ENCODE measurements at places on chromosomes 2 and 18.

DNA sequence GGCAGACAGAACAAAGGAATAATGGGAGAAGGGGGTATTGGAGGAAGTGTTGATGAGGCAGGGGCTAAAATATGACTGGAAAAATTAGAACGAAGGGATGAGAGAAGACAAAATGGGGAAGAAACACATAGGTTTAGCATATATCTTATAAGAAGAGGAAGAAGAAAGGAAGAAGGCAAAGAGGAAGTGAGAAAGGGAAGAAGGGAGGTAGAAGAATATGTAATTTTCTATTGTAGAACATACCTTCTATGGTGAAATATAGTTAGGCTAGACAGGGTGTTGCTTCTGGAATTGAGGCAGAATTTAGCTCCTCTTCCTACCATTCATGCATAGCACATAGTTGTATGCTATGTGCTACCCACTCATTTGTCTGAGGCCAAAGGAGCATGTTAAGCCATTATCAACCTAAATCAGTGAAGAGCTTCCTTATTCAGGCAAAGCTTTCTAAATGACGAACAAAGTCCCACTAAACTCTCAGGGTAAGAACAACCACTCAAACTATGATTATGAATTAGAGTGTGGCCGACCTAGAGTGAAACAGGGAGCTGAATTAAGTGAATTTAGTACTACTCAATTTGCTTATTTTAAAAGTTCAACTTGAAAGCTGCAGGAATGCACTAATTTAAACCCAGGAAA is 180.9 kb upstream of the GALNT5 start:
- no peak for DNase-seq

- no peak for DNase-seq
Measured at GRCh38 chr2:216004697-216005283, 8.6 kb downstream of the MREG start.

- DNase-seq, result no peak
Measured at GRCh38 chr2:200223205-200223784, 83.2 kb upstream of the SPATS2L start.

DNA sequence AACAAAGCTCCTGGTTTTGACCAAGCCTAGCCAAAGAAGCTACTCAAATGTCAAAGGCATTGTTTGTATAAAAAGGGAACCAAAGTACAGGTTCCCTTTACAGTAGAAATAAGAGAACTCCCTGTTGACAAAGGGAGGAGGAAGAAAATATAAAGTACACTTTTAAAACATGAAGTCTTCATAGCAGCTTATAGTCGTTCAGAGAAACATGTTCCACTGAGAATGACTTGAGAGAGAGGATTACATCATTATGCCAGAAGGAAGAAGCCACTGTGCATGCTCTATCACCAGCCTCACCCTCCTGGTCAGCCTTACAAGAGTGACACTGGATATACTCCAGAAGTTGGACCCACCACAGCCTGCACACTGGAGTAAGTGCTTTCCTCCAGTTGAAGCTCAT is 2.5 kb upstream of the DHRS9 start:
- DNase-seq, result no peak

GRCh38 chr2:37154785-37155184 is 2.0 kb downstream of the EIF2AK2 start:
- DNase-seq, result no peak

GRCh38 chr2:21427606-21428005 is 303.8 kb downstream of the TDRD15 start:
- no peak for DNase-seq

GRCh38 chr2:134950886-134951285 is 32.3 kb downstream of the CCNT2 start:
- DNase-seq, result no peak

- DNase-seq, result no peak
Measured at GRCh38 chr2:25514043-25514637, 159.2 kb downstream of the DTNB start.

- DNase-seq, result no peak
Measured at GRCh38 chr2:23322567-23323197, 62.3 kb upstream of the KLHL29 start.

DNA sequence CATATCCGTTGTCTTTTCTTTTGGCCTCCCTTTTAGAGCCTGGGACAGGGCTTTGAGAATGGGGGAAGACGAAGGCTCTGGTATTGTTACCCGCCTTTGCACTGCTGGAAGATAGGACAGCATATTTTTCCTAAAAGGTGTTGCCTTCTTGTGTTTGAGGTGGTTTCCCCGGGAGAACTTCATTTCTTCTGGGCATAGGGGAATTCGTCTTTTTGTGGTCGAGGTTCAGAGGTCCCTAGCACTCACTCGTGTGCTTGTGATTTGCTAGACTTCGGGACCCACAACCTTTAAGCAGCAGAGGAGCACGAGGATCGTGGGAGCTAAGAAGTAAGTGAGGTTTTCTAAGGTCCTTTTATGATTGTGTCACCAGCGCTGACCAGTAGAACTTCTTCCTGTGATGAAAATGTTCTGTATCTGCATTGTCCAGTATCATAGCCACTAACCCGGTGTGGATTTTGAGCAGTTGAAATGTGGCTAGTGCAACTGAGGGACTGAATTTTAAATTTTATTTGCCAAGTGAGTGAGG is 611 bp downstream of the ZNF512 start:
- DNase-seq, result no peak

GRCh38 chr2:30963184-30963583 is 155.9 kb upstream of the CAPN13 start:
- no peak for DNase-seq

- DNase-seq, result no peak
Measured at GRCh38 chr2:1915196-1915595, 170.9 kb upstream of the PXDN start.

DNA sequence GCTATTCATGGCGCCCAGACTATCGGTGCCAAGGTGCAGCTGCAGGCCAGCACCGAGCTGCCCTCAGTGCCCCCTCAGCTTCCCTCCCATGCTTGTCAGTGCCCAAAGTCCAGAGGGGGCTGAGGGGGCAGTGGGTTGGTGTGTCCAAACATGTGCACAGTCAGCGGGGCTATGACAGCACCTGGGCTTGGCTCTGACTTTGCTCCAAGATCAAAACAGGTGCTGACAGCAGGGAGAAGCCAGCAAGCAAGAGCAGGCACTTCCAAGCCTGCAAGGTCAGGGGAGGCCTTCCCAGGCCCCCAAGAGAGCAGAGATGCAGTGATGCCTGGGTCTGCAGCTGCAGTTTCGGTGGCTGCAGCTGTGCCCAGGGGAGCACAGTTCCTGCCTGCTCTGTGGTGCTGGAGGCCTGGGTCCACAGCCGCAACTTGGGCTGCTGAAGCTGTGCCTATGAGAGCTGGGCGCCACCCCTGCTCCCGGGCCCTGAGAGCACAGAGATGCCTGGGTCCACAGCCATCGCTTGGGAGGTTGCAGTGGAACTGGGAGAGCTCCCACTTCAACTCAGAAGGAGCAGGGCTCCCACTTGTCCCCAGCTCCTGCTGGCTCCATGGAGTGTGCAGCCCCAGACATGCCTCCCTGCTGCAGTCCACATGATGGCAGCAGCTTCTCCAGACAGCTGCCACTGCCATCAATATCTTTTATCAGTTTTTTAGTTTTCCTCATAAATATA is 775.3 kb upstream of the POU3F3 start:
- DNase-seq, result no peak

DNA sequence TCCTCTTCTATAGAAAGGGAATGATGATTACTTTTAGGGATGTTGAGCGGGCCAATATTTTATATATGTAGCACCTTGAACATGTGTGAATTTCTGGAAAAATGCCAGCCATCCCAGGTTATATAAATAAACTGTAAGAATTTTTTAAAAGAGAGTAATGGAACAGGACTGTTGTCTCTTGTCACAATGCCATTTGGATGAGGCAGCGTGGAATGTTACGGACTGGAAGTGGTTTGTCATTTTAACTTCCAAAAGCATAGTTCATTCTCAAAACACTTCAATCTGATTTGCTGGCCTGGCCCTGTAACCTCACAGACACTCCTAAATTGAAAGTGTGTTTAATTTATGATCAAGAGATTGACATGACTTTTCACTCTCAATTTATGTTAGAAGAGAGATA is 70.8 kb downstream of the TPGS2 start:
- no peak for DNase-seq

- peak; percentile 72 for DNase-seq
Measured at GRCh38 chr2:10835052-10835970, 22.7 kb upstream of the PDIA6 start.

- DNase-seq, result no peak
Measured at GRCh38 chr18:28594034-28594433, 417.1 kb upstream of the CDH2 start.

DNA sequence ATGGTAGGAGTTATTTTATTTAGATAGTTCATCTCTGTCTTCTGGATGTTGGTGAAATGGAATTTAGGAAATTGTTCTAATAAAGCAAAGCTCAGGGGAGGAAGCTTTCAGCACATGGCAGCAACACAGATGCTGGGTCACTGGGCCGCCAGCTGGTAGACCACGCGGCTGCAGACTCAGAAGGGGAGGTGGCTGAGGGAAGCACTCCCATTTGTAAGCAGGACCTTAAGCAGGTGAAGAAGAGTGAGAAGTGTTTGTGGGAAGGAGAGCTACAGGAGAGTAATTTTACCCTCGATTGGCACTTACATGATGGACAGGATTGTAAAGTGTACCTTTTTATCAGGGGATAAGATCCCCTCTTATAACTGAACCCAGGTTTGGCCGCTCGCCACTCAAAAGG is 24.4 kb downstream of the NMS start:
- DNase-seq, result no peak

DNA sequence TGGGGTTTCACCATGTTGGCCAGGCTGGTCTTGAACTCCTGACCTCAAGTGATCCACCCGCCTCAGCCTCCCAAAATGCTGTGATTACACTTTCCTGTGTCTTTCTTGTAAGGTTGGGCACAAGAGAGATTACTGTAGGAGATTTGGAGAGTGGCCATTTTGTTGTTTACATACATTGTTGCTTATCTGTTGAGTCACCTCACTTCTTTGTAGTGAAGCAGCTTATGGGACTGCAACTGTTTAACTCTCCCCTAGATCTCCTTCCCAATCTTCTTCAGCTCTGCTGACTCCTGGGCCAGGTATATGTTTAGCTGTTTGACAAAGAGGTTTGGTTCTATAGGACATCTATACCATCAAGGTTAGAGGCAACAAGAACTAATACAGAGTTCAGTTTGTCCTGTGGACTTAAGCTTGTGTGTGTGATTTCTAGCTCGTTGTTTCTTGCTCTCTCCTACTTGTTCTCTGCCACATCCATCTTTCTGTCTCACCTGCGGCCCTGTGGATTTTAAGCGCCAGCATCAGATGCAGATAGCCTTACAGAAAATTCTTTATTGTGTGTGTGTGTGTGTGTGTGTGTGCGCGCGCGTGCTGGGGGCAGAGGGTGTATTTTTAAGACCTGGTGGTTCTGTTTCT is 95.4 kb downstream of the HAUS1 start:
- DNase-seq, result no peak

DNA sequence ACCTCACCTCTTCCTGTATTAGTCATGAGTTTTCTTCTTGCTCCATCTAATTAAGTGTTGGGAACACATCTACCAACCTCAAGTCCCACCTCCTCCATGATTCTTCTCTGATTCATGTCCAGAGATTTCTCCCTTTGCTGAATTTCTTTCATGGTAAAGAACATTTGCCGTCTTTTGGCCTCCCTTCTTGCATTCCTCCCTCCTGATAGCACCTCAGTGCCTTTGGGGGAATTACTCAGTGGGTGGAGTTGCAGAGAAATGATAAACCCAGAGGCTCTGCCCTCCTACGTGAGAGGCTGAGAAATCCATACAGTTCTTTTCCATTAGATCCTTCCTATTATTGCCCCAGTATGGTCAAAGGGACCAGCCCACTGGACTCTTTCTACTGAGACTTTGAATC is 651.9 kb downstream of the SLC4A3 start:
- no peak for DNase-seq

DNA sequence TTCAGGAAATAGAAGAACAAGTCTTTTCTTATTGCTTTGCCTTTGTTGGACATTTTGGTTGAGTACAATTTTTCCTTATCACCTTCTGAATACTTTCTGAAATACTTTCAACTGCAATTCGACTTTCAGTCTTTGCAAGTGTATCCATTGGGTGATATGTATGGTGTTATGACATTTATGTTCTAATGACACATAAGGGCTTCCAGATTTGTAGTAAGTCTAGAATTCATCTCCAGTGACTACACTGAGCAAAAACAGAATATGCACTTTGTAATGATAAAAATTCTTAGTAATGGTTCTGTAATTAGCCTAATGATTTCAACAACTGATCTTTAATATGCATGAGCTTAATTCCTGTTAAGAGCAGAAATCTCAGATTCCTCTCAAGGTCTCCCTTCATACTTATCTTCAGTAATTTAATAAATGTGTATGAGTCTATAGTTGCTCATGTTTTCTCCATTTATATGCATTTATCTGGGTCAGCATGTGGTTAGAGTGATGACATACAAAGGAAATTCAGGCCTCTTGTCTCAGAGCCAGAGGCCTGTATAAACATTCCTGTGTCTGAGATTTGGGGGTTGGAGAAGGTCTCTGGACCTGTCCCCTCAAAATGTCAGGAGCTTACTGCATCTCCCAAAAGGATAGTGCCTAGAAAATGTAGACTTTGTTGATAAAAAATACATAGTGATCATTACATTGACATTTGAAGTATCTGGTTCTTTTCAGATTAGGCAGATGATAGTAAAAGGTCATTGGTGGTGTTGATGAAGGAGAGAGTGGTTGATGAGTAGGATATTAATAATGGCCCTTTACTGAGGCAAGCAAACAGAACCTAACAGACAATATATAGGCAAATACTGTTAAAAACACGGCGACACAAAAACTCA is 114.9 kb downstream of the QPCT start:
- no peak for DNase-seq

- DNase-seq, result no peak
Measured at GRCh38 chr18:58241877-58242276, 197.9 kb downstream of the NEDD4L start.

DNA sequence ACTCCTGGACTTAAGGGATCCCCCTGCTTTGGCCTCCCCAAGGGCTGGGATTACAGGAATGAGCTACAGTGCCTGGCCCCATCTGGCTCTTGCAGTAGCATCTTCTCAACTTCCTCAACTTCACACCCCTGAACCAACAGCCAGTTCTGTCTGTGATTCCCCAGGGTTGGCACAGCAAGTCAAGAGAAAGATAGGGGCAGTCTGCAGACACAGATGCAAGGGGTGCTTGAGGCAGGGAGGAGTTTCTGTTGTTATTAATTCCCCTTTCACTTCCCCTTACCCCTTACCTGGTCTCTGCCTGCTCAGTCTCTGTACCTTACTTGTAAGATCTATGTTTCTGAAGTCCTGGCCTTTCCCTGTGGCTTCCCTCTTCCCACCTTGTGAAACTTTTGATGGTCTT is 54.1 kb upstream of the MEX3C start:
- DNase-seq, result peak; percentile 36

DNA sequence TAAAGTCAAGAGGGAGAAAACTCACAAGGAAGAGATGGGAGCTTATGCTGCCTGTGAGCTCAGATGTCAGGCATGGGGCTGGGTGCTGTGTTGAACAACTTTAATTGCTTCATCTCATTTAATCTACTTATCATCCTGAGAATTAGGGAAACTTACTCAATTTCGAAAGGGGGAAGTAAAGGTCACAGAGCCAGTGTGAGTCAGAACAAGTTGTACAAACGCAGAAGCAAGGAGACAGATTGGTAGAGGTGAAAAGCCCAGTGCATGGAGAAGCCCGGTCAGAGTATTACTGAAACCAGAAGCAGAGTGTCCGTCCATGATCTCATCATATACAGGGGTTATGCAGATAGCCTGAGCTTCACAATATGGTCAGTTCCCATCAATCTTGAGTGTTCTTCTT is 281.1 kb upstream of the POU3F3 start:
- no peak for DNase-seq

GRCh38 chr2:47321006-47321405 is 82.0 kb upstream of the MSH2 start:
- DNase-seq, result no peak
